H1 (cell line): ENCODE measurements at places on chromosomes 2 and 18. TPM values are rescaled to one million over a fixed set of nuclear protein-coding genes. Genes with fewer than 3 reads are reported as not detected.

Gene SKOR2
- 0.11 and 0.21 TPM in 2 replicates for total RNA-seq

Gene NAT8
- total RNA-seq, result not detected in 2 replicates

Gene SERPINB10
- total RNA-seq, result not detected in 2 replicates

Gene G6PC2
- total RNA-seq, result not detected in 2 replicates

Gene CDK5R2
- not detected in 2 replicates for total RNA-seq

Gene ERBB4
- 0.34 and 0.69 TPM in 2 replicates for total RNA-seq

DNA sequence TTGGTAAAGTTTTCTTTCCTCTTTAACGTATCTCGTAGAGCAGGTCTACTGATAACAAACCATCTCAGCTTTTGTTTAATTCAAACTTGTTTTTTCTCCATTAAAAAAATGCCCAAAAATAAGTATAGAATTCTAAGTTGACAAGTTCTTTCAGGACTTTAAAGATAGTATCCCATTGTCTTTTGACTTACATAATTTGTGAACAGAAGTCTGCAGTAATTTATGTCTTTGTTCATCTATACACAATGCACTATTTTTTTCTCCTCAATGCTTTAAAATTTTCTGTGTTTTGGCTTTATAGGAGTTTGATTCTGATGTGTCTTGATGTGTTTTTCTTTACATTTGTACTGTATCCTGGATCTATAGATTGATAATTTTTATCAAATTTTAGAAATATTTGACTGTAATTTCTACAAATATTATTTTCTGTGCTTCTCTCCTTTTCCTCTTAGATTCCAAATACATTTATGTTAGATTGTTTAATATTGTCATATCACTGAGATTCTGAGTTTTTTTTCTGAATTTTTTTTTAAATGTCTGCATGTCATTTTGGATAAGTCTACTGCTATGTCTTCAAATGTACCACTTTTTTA, 143.3 kb downstream of the FTCDNL1 start:
- DNase-seq, result no peak

DNA sequence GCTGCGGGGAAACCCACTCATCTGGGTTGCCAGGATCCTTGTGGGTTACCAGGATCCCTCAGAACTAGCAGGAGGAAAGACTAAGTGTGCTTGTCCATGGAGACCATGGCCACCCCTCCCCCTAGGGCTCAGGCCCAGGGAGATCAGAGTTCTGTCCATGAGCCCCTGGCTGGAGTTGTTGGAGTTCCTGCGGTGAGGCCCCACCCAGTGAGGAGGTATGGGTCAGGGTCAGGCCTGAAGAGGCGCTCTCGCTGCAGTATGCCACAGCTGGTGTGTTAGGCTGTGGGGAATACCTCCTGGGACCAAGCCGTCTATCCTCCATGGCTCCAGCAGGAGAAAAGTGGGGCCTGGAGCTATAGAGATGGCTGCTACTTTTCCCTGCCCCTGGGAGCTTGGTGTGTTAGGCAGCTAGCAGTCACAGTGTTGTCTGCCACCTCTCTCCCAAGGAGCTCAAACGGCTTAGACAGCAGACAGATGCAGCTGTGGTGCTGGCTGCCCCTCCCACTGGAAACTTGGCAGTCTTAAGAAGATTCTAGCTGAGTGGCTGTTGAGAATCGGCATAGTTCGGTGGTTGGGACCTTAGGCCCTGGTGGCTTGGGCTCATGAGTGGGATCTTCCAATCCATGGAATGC, 240.3 kb upstream of the CELF4 start:
- no peak for DNase-seq

DNA sequence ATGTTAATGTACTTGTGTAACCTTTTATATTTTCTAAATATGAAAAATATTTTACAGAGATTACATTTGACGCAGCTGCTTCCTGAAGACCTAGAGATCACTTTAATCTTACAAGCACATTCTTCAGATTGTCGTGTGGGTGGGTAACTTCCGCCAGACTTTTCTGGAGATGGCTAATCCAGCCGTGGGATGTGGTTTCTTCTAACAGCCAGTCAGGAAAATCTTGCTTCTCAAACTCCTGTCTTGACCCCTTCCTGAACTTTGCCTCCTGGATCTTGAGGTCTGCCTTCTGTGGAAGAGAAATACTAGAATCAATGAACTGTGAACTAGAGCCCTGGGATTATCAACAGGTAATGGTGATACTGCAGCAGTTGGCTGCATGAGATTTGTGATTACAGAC, 401.6 kb upstream of the TNP1 start:
- DNase-seq, result no peak

GRCh38 chr2:240469740-240470139, 34.3 kb downstream of the GPC1 start:
- DNase-seq, result no peak

GRCh38 chr2:159410276-159410675, 123.8 kb upstream of the WDSUB1 start:
- no peak for DNase-seq

GRCh38 chr18:46622999-46623398, 34.0 kb downstream of the LOXHD1 start:
- DNase-seq, result no peak

DNA sequence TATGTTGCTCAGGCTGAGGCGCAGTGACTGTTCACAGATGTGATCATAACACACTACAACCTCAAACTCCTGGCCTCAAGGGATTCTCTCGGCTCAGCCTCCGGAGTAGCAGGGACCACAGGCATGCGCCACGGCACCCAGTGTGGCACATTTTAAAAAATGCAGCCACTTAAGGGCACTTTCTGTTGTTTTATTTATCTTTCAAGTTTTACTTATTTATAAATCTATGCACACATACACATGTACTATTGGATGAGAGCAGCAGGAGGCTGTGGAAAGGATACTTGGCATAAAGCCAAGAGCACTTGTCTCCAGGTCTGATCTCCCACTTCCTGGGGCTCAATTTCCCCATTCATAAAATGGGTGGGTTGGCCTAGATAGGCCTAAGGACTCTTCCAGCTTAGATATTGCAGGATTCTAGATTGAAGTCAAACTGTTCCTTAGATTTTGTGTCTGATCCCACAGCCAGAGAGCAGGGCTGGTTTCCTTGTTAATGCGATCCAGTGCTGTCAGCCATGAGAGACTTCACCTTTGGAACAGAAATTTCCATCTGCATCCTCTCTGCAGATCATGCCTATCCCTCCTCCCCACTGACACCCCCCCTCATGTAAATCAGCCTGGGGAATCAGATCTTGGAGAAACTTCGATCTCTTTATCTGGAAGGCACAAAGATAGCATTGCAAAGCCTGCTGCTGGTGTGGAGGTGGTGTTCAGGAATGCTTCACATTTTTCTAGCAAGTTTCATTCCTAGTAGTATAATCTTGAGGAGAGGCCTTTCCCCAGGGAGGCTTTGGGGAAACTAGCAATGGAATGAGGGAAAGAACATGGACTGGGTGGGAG, 24.7 kb downstream of the PCBP1 start:
- no peak for DNase-seq

- DNase-seq, result no peak
These were observed 38.5 kb upstream of the INHBB start for GRCh38 chr2:120307482-120307881.

DNA sequence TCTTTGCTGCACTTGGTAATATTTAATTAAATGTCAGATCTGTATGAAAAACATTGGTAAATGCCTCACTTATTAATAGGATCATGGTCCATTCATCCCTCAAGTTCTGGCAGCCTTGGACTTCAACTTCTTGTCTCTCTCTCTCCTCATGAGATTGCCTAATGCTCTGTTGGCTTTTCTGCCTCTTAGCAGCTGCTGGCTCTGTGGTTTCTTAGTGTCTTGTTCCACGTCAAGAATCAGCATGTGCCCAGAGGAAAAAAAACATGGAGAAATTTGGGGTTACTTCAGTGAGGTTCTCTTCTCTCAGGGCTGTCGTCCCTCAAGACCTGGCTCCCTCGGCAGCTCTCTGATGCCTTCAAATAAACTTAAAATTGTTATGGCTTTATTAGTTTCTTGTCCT, 75.4 kb downstream of the TAF4B start:
- DNase-seq, result no peak

DNA sequence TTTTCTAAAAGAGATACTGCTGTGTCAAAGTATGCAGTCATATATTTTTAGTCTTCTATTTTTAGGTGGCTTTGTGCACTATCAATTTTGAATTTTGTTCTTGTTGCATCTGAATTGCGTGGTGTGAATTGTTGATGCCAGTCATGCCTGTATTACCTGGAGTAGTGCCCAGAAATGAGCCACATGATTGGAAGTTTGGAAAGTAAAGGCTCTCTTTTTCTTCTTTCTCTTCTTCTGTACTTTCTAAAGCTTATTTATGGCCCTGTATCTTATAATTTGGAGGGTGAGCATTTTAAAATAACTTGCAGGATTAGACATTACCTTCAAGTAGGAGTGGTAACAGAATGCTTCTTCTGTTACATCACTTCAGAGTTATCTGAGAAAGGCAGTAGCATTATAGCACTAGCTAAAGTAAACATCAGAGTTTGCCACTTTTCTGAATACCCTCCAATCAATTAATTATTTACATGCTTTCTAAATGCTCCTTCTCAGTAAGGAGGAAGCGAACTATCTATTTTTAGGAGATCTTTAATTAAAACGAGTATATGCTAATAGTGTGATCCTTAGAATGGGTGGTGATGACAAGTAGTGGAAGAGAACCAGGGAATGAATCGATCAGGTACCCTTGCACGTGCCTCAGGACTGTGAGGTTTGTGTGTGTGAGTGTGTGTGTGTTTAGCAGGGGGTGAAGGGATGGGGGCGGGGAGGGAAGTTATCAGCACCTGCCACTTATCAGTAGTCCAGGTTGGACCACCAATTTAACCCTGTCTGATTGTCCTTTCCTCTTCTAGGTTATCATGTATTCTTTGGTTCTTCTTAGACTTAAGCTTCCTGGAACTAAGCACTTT, 112.5 kb downstream of the MAP3K20 start:
- no peak for DNase-seq
